ENCODE measurements at places on chromosomes 1 and 21.

DNA sequence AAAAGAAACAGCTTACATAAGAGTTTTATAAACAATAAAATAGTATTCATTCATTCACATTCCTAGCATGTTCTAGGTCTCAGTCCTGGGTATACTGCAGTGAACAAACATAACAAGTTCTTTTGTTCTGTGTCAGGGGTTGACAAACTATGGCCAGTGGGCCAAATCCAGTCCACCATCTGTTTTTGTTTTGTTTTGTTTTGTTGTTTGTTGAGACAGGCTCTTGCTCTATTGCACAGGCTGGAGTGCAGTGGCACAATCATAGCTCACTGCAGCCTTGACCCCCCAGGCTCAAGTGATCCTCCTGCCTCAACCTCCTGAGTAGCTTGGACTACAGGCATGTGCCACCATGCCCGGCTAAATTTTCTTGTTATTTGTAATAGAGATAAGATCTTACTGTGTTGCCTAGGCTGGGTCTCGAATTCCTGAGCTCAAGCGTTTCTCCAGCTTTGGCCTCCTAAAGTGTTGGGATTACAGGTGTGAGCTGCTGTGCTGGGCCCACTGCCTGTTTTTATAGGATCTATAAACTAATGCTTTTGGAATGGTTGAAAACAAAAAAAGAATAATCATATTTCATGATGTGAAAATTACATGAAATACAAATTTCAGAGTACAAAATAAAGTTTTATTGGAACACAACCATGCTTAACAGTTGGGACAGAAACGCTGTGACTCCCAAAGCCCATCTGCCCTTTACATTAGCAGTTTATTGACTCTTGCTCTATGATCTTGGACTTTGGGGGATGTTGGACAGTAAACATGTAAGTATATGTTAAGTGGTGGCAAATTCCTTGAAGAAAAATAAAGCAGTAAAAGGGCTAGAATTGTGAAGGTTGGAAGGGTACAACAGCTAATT lies 17.9 kb downstream of the CAPZA1 start:
- no peak for DNase-seq

DNA sequence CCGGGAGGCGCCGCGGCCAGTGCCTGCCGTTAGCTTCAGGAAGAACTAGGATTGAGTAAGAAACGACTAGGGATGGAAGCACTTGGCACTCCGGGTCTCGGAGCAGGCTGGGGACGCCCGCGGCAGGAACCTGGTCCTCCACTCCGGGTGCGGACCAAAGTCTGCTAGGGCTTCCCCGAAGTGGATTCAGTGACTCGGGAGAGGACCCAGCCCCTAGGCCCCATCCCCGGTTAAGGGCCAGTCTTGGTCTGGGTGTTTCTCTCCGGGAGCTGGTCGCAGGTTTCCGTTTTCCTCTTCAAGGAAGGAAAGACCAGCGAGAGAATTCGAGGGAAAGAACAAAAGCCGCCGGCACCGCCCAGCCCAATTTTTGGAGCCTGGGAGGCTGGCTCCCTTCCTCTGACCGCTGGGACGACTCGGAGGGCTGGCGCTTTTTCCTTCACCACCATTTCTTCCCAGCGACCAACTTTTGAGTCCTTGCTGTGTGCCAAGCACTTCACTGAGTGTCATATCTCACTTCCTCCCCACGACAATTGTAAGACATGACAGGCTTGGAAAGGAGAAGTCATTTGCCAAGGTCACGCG lies 16.8 kb upstream of the STMN1 start:
- no peak for DNase-seq

DNA sequence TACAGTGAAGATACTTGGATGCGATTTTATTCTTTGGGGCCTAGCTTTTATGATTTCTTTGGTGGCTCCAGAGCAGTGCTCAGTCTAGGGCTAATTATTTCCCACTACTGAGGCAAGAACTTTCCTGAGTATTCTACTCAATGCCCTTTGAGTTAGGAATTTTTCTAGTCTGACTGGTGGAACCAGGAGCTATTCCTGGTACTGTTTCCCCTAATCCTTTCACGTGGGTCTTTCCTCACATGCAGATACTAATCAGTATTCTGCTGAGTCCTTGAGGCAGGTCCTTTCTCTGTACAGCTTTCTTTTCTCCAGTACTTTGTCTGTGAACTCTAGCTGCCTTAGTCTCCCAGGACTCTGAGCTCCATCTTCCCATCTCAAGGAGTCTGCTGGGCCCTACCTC lies 76.7 kb downstream of the TRIM11 start:
- no peak for DNase-seq

- no peak for DNase-seq
Measured at GRCh38 chr1:62012836-62013235, 181.8 kb upstream of the L1TD1 start.

DNA sequence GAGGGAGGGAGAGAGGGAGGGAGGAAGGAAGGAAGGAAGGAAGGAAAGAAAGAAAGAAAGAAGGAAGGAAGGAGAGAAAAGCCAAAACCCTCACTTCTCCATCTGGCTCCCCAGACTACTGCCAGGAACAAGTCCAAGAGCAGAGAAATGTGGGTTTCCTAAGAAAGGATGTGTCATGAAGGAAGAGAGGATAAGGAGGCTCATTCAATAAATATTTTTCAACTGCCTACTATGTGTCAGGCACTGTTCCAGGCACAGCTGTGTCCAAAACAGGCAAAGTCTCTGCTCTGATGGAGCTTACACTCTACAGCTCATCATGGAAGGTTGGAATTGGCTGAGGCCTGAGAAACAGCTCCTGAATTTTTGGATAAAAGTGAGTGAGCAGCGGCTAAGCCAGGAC lies 42.6 kb upstream of the ATP2B4 start:
- DNase-seq: no peak

- DNase-seq: no peak
Measured at GRCh38 chr1:206419783-206420182, 50.5 kb upstream of the IKBKE start.

All from SIG-M5 (cell line).